ENCODE measurements at places on chromosomes 12 and 14.

- DNase-seq = no peak
These were observed 172.4 kb upstream of the CAND1 start for GRCh38 chr12:67096533-67097318.

- DNase-seq = peak; percentile 64
These were observed 40.0 kb downstream of the FRS2 start for GRCh38 chr12:69509904-69510827.

GRCh38 chr12:131242741-131243496 is 289.2 kb downstream of the ADGRD1 start:
- DNase-seq = peak; percentile 19

GRCh38 chr12:92144631-92145480 is 790 bp downstream of the BTG1 start:
- DNase-seq = peak; percentile 55

GRCh38 chr12:66662729-66663128 is 16.1 kb downstream of the GRIP1 start:
- DNase-seq = peak; percentile 53

- no peak for DNase-seq
These were observed 759 bp upstream of the ACVR1B start for GRCh38 chr12:51950682-51951198.

GRCh38 chr12:67853204-67853603 is 136.0 kb upstream of the IFNG-AS1 start:
- DNase-seq = no peak

DNA sequence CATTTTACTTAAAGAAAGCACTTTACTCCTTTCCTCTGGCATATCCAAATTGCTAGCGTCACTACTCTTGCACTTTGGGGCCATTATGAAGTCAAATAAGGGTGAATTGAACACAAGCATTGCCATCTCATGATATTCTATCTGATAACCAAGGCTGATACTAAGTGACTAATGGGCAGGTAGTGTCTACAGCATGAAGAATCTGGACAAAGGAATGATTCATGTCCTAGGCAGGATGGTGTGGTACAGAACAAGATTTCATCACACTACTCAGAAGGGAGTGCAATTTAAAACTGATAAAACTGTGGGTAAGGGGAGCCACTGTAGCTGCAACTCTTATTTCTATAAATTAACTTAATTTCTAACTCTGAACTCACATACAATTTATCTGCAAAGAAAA is 7.7 kb upstream of the SLC6A15 start:
- no peak for DNase-seq

DNA sequence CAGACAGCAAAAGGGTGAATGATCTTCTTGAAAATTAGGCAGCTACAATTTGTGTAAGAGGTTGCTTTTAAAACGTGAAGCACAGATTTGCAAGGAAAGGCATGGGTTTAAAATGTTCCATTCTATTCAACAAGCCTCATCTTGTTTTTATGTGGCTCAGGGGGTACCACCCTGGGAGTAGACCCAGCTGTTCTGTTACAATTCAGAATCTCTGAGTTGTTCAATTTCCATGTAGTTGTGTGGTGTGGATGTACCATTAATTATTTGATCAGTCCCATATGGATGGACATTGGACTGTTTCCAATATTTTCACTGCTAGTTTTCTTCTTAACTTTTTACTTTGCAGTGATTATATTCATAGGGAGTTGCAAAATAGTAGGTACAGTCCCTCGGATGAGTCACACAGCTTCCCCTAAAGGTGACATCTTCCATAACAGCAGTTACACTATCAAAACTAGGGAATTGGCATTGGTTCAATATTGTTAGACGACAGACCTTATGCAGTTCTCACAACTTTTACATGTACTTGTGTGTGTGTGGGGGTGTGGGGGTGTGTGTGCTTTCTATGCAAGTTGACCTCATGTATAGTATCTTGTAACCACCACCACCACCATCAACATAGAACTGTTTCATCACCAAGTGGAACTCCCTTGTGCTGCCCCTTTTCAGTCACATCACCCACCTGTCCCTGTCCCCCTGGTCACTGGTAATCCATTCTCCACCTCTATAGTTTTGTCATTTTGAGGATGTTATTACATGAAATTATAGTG is 59.0 kb upstream of the CAPRIN2 start:
- DNase-seq = no peak

All from NCI-H1092 treated with DMSO at 0.1 percent for 48 hours (cell line).